ENCODE measurements at places on chromosomes 7 and 10.

DNA sequence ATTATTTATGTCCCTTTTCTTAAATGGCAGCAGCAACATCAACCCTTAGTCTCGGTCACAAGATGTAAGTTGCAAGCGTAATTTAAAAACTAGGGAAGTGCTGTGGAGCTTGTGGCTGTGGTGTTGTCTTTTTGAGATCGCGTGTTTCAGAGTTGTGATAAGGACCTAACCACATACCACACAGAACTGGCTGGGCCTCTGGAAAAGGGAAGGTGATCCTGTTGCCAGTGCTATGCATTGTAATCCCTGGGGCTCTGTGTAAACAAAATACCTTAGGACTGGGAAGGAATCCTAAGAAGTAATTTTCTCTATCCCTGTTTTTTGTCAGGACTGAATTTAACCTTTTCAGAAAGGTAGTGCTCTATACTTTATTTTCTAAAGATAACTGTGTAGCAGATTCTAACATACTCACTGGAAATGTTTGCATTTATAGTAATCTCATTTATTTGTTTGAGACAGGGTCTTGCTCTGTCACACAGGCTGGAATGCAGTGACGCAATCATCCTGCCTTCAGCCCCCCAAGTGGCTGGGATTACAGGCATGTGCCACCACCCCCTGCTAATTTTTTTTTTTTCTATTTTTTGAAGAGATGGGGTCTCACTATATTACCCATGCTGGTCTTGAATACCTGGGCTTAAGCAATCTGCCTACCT is 60.4 kb downstream of the INPP5F start:
- DNase-seq, result peak; percentile 99

DNA sequence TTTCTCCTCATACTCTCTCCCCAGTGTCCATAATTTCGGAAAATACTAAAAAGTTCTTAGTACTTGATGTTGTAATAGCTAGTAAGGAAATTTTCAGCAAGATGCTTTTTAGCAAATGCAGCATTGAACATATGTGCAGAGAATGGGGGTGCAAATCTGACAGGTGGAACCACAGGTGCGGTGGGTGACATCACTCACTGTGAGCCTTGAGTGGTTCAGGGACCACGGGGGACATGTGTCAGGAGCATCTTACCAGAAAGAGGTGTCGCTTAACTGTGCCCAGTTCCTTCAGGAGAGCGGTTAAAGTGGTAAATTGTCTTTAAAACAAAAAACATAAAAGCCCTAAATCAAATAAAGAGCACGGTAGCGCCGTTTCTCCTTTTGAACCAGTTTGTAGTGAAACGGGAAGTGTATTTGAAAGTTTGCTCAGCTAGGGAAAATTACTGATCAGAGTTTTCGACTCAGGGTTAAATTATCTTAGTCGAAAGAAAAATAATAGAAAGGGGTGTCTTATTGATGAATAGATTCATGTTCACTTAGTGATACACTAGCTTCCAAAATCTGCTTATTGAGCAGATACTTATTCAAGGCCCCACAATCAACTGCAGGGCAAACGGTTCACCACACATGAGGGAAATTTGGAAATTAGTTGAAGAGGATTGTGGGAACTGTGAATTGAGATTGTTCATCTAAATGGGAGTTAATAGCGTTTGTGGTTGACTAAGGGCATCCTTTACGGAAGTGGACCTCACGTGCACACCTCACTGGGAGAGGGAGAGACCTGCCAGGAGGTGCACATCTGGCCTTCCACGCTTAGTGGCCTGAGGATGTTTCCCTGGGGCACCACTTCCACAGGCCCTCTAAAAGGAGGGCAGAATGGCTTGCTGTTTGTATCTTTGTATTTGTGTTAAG is 12.7 kb downstream of the CUL1 start:
- no peak for DNase-seq

DNA sequence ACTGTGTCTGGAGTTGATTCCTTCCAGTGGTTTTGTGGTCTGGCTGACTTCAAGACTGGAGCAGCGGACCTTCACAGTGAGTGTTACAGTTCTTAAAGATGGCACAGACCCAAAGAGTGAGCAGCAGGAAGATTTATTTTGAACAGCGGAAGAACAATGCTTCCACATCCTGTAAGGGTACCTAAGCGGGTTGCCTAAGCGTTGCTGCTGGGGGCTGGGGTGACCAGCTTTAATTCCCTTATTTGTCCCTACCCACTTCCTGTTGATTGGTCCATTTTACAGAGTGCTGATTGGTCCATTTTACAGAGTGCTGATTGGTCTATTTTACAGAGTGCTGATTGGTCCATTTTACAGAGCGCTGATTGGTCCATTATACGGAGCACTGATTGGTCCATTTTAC is 13.2 kb downstream of the AKR1B15 start:
- peak; percentile 45 for DNase-seq

GRCh38 chr7:136741941-136742340 is 126.5 kb upstream of the CHRM2 start:
- no peak for DNase-seq

DNA sequence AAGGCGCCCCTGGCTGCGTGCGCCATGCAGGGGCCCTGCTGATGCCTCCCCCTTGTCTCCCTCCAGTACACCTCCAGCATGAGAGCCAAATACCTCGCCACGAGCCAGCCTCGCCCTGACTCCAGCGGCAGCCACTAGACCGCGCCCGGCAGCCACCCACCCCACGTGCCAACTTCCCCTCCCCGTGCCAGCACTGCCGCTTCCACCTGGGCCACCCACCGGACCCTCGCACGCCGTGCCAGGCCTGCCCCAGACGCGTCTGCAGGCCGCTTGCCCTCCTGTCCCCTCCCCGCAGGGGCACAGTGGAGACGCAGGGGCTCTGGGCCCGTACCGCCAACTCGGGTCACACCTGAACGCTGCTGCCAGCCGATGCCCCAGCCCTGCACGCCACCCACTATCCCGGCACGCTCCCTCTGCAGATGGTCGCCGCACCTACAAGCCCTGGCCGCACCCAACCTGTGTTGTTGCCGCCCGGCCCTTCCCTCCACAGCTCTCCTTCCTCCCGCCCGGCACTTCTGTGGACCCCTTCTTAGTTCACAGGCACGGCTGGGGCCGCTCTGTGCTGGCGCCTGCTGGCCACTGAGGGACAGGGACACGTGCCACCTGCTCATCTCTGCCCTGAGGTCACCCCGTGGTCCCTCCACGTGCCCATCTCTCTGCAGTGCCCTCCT is 26.3 kb upstream of the AMZ1 start:
- DNase-seq, result no peak

GRCh38 chr7:43758822-43759683 is 573 bp downstream of the BLVRA start:
- peak; percentile 49 for DNase-seq

DNA sequence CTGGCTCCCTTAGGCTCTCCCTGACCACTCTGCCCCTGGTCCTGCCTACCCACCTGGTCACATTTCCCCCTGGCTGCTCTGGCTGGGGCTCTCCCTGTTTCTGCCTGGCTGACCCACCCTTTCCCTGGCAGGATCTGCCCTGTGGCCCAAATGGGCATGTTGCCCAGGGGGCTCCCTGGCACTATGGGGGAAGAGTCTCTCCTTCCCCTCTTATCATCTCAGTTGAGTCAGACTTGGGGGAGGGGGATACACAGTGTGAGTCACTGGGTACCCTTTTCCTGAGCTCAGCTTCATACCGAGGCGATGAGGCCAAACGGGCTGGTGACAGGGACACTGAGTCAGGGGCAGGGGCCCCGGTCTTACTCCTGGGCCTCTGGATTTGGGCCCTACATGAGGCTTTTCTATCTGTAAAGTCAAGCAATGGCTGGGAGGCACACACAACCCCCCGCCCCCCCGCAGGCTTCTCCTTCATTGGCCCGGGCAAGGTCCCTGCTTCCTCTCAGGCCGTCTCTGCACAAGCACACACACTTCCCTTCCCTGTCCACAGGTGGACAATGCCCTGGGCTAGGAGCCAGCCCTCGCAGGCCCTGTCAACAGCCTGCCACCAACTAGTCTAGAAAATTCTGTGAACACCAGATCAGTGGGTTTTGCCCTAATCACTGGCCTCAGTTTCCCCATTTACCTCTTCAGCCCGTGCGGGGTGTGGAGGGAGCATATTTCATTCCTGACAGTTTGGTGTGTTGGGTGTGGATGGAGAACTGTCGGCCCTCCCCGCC is 627 bp upstream of the FLNC start:
- DNase-seq, result peak; percentile 15

GRCh38 chr7:89887489-89887888 is 266.8 kb upstream of the STEAP1 start:
- DNase-seq, result no peak

- no peak for DNase-seq
Observed at GRCh38 chr10:72276013-72276387, 2.3 kb downstream of the DDIT4 start.

All from Kasumi-1 (cell line).